ENCODE measurements at places on chromosomes 12 and 14.

GRCh38 chr14:66315548-66315947 lies 170.6 kb upstream of the CCDC196 start:
- no peak for DNase-seq

DNA sequence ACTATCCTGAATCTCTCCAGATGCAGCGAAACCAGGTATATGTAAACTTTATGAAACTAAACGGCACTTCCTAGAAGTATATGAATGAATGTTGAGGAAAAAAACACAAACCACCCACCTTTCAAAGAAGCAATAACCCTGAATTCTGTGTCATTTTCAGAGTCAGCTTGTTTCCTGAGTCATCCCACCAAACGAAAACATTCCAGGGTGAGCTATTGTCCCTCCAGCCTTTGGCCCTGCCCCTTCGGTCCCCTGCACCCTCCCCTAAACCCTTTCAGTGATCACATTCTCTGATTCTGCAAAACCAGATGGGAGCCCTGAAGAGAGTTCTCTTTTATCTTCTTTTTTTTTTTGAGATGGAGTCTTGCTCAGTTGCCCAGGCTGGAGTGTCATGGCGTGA lies 202.6 kb upstream of the ALG10B start:
- no peak for DNase-seq

GRCh38 chr12:19409376-19409775 lies 29.9 kb upstream of the AEBP2 start:
- DNase-seq: no peak

DNA sequence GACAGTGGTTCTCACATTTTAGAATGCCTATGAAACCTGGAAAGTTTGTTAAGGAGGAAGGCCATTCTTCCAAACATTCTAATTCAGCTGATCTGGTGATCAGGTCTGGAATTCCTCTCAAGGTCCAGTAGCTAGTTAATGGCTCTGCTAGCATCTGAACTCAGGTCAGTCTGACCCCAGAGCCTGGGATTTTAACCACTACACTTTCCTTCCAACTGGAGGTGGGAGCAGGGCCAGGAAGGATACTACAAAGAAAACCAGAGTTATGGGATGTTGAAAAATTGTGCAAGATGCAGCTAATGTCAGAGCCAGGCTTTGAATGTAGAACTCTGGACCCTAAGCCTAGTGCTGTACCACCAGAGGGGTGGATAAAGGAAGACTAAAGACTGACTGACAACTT lies 73.6 kb upstream of the NID2 start:
- DNase-seq: no peak

Data from stimulated activated CD4-positive, alpha-beta T cell treated with anti-CD3 and anti-CD28 coated beads, Interleukin-4, amount 100 ng/mL, for 1 hour (primary cell).